ENCODE measurements at places on chromosomes 16 and 17.

- no peak for DNase-seq
These were observed 957.1 kb upstream of the RBFOX1 start for GRCh38 chr16:6375465-6376075.

GRCh38 chr17:78121801-78122215, 6.7 kb downstream of the TMC6 start:
- no peak for DNase-seq

- DNase-seq, result no peak
These were observed 25.6 kb upstream of the MTSS2 start for GRCh38 chr16:70711211-70712031.

- DNase-seq, result peak; percentile 96
These were observed at the start of gene ALDOC for GRCh38 chr17:28576758-28577465. ALDOC (minus strand) TSS chr17:28576895; CDS start chr17:28575532, 1,363 bp downstream.

DNA sequence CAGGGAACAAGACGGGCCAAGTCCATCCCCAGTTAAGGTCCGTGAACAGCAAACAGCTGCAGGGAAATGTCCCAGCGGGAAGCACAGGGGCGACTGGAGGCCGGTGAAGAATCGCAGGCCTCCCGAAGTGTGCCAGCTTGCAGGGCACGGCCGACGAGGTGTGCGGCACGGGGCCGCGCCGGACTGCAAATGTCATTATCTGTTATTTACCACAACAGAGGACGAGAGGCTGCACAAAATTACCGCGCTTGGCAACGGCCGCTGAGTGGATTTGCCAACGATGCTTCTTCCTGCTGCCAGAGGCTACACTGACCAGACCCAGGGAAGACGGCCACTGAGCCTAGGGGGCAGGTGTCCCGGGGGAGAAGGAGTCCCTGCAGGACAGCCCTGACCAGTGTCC, 53.1 kb downstream of the RPH3AL start:
- no peak for DNase-seq

DNA sequence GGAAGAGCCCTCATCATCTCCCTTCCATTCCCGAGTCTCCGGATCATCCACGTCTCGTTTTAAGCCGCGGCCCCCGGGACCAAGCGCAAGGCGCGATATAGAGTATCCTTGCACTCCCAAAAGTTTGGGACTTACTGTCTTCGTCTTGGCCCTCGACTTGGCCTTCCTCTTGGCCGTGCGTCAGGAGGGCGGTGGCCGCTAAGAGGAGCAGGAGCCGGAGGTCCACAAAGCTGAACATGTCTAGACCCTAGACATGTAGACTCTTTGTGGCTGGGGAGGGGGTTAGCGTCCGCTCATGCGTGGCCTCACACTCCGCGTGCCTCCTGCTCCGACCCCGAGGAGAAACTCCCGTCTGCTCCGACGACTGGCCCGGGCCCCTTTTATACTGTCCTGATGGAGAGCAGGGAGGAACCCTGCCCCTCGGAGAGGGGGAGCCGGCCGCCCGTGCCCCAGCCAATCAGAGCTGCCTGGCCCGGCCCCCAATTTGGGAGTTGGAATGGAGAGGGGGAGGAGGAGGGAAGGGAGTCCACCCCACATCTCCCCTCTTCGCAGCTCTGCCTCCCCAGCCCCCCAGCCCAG, at the start of gene COL1A1:
TSS of gene COL1A1 (minus strand) at position 356 of the 579 bp plus-strand sequence. CDS start at position 238, 118 bp downstream.
- DNase-seq, result no peak

DNA sequence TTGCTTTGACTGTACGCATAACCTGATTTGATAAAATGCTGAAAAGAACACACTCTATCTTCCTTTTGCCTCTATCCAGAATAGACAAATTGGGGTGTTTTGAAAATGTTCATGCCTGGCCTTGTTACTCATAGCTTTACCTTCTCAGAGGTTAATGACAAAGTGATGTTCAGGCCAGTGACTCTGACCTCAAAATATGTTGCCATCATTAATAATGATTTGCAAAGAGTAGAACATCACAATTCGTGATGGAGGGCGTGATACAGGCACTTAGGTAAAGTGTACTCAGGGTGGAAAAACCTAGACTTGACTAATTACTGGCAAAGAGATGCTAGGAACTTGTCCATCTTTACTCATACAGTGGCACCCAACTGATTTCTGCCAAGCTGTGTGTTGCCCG, 656.6 kb upstream of the SOX9 start:
- DNase-seq, result no peak

DNA sequence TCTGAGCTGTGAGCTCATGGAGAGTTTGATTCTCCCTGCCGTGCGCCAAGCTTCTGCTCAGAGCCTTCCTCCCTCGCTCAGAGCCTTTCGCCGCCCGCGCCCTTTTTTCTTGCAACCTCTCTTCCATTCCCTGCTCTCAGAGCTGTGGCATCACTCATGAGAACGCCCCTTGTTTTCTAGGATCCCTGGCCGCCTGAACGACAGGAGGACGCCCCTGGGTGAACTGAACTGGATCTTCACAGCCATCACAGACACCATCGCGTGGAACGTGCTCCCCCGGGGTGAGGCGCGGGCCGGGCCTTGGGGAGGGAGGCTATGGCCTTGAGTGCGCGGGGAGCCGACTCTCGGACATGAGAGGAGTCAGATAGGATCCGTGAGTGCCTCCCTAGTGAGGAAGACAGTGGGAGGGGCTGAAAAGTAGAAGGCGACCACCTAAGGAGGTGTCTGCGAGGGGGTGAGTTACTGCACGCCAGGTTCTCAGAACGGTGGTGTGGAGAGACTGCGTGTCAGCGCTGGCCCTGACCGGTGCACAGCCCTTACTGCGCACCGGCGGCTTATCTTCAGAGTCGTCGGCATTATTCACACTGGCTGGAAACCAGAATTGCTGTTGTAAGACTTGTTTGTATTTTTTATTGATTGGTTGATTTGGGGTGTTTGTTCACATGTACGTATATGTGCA, 169.5 kb upstream of the CHMP6 start:
- DNase-seq, result no peak

GRCh38 chr17:35977509-35977908, 3.8 kb downstream of the CCL16 start:
- DNase-seq, result no peak

DNA sequence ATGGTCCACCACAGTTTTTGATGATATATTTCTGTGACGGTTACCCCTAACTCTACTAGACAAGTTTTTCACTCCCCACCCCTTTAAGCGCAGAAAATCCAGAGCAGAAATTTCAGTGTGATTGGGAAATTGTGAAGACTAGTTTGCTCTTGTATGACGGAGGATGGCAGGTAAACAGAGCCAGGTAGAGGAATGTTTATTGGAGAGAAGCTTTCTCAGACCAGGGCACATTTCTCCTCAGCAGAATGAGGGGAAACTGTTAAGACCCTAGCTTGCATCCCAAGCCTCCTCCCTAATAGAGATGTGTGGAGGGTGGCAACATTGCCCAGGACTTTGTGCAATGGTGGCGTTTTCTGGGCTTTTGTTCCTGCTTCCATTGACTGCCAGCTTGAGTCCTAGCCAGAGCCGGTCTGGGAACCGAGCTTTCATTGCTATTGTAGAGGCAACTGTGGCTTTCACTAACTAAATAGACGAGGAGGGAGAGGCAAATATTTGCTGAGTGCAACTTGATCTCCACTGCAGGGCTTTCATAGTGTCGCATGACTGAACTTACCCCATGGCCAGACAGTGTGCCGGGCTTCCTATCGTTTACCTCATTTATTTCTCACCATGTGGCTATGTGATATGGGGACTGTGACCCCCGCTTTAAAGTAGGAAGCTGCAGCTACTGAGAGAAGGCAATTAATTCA, 159.6 kb upstream of the MPHOSPH6 start:
- DNase-seq, result no peak

DNA sequence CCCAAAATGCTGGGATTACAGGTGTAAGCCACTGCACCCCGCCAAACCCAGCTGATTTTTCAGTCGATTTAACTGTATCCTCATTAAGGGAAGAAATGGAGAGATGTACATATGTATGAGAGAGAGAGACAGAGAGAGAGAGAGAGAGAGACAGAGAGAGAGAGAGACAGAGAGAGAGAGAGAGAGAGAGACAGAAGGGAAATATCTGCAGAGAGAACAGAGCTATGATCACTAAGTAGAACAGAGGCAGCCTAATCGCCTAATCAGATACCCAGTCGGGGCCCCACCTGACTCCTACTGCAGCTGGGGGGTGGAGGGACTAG, 70.0 kb downstream of the RBBP6 start:
- DNase-seq, result no peak

DNA sequence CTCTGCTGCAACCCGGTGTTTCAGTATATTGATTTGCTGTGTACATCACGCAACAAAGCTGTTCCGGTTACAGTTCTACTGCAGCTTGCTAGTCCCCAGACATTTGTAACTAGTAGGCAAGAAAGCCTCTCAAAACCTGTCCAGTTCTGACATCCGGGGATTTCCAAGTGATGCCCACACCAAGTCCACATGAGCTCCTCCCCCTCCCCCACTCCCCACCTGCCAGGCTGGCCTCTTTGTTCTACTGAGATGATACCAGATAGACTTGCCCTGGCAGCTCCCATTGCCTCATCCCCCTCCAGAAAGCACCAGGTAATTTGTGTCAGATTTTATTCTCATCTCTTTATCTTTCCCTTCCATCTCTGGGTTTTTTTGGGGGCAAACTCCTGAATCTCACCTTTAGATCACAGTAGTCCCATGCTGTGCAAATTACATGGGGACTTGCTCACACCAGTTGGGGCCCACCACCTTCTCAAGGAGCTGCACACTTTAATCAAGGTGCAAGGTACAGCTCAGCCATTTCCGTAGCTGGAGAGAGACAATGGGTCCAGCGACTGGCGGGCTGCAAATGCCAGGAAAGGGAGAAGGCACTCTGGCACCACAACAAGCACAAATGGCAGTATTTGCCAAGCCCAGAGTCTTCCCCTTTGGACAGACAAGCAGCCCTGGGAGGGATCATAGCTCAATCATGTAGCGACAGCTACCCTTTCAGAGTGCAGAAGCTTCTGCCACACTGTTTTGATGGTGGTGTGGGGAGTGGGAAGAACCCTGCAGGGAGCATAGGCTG, 183.1 kb downstream of the CYLD start:
- DNase-seq, result no peak

DNA sequence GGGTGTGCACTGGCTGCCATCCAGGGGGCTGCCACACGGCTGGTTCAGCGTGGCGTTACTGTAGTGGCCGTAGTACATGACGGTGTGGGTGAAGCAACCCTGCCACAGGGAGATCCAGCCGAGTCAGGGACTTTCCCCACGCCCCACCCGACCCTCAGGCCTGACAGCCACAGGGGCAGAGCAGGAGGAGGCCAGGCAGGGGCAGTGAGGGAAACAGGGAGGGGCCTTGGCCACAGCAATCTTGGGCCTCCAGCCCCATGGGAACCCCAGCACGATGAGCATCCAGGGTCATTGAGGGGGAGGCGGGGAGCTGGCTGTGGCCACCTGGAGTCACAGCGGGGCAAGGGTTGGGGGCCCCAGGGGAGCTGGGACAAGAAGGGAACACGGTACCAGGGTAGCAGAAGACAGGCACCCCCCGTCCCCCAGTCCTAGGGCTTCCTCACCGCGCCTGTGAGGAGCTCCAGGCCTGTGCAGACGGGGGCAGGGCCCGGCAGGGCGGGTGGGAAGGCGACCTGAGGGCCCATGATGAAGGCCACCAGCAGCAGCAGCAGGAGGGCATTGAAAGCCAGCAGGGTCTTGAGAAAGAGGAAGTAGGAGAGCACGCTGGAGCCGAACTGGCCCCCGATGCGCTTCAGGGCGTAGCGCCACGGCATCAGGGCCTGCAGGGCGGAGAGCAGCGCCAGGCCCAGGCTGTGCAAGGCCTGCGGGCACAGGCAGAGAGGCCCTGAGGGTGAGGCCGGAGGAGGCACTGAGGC, 4.3 kb downstream of the TMC6 start:
- no peak for DNase-seq

DNA sequence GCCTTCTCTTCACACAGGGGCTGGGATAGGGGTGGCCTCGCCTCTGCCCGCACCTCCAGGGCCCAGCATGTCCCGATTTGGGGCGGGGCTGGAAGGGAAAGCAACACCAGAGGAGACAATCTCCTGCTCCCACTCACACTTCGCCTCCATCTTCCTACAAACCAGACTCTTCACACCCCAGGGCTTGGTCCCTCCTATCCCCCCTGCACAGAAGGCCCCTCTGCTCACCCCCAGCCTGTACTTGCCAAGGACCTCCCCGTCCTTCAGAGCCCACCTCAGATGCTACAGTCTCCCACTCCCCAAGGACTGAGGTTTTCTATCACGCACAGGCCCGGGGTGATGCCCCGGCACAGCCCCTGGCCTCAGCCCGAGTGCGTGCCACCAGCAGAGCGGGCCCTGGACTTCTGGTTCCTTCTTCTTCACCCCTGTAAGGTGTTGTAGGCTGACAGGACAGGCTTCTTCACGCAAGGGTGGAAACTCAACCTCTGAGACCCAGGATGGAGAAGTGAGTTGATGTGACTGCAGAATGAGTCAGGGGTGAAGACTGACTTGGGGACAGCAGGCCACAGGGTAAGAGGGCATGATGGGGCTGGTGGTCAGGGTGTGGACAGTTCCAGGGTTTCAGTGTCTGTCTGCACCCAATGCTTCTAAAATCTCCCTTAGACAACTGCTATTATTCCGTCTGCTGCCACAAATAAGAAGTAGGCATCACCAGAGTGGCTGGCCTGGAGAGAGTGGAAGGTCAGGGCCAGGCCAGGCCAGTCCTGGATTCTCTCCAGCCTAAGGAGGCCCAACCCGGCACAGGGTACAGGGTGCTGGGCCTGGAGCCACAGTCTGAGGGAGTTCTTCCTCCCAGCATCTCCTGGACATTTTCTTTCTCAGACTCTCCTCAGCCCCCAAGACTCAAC, 2.5 kb downstream of the ITGAE start:
- no peak for DNase-seq

GRCh38 chr17:72191921-72192799, 71.3 kb downstream of the SOX9 start:
- DNase-seq, result no peak

- no peak for DNase-seq
These were observed 791 bp upstream of the PLD6 start for GRCh38 chr17:17206913-17207335.
